Psoas muscle (tissue), 8 donors: ENCODE measurements at places on chromosomes 2 and 18.
A peak's percentile ranks its signal among the peaks of the same experiment; 100 is the strongest.

DNA sequence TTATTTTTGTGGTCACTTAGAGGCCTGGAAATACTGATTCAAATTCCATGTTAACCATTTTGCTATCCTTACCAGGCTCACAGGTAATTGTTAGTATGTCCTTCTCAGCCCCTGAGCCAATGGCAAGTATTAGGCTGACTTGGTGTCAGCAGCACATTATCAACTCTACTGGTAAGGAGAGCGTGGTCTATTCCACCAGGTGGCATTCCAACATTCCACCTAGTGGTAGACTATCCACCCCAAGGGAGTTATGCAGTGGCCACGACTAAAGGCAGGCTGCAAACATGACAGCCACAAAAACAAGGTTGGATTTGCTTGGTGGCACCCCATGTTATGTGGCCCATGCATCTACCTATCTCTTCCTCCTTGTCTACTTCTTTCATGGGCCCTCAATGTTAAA, 31.8 kb upstream of the GCC2 start:
- H3K27ac ChIP-seq, result no peak overlapping the region
- no peaks in the 10 kb centered on the region for H3K4me1 ChIP-seq
- no peak for DNase-seq
- no peaks in the 10 kb centered on the region for H3K27me3 ChIP-seq

GRCh38 chr2:67671464-67672450, 274.6 kb downstream of the ETAA1 start:
- peaks cover 44% of the 10 kb centered on the region for H3K4me1 ChIP-seq
- H3K27me3 ChIP-seq, result no peaks in the 10 kb centered on the region
- H3K4me3 ChIP-seq, result no peak overlapping the region
- DNase-seq, result no peak

GRCh38 chr18:11658989-11659388, 30.1 kb upstream of the GNAL start:
- no peak overlapping the region for H3K27ac ChIP-seq
- no peaks in the 10 kb centered on the region for H3K4me1 ChIP-seq
- H3K27me3 ChIP-seq, result peaks cover 18% of the 10 kb centered on the region
- H3K4me3 ChIP-seq, result no peak overlapping the region

DNA sequence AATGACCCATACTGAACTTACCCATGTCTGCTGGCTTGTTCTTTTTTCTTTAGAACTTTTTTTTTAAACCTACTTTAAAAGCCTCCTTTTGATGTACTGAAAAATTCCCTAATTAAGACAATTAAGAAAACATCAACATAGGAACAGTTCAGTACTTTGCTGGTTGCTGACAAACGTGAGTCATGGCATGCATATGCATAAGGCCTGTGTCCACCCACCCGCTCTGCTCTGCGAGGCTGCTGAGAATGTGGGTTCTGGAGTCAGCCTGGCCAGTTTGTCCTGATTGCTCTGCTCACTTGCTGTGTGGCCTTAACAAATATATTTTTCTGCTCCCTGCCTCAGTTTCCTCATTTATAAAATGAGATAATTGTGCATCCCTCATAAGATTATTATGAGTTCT, 27.3 kb downstream of the LAMA3 start:
- no peak overlapping the region for H3K4me3 ChIP-seq
- H3K4me1 ChIP-seq, result no peaks in the 10 kb centered on the region
- DNase-seq, result no peak
- no peaks in the 10 kb centered on the region for H3K36me3 ChIP-seq

DNA sequence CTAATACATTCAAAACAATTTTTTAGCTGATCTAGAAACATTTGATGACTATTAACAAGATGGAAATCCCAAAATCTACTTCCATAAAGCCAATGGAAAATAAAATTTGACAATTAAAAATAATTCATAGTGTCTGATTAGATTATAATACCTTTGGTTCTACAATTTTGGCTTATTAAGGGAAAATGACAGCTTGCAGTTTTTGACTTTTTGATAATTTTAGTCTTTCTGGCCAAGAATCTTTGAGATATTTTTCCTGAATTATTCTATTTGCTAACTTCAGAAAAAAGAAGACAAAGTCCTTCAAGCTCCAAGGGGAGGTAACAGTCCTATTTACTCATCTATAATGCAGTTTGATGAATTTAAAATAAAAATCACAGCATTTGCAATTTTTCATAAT, 39.6 kb downstream of the MSH6 start:
- no peaks in the 10 kb centered on the region for H3K27me3 ChIP-seq
- H3K36me3 ChIP-seq, result no peaks in the 10 kb centered on the region
- no peak overlapping the region for H3K27ac ChIP-seq
- DNase-seq, result no peak
- H3K4me3 ChIP-seq, result no peak overlapping the region

- no peak overlapping the region for H3K27ac ChIP-seq
- no peaks in the 10 kb centered on the region for H3K27me3 ChIP-seq
Observed at GRCh38 chr2:182379241-182379640, 47.6 kb downstream of the PDE1A start.

- no peak overlapping the region for H3K4me3 ChIP-seq
- no peak for DNase-seq
- H3K4me1 ChIP-seq, result no peaks in the 10 kb centered on the region
- H3K27ac ChIP-seq, result no peak overlapping the region
Observed at GRCh38 chr18:53268455-53268854, 928.5 kb downstream of the DCC start.

GRCh38 chr2:88081924-88082608, 14.4 kb downstream of the SMYD1 start:
- H3K27ac ChIP-seq, result peak overlapping the region; percentile 51
- no peaks in the 10 kb centered on the region for H3K36me3 ChIP-seq
- no peak for DNase-seq

GRCh38 chr2:147865560-147865959, 20.7 kb downstream of the ACVR2A start:
- no peak overlapping the region for H3K4me3 ChIP-seq
- peaks cover 48% of the 10 kb centered on the region for H3K4me1 ChIP-seq
- H3K27me3 ChIP-seq, result no peaks in the 10 kb centered on the region
- H3K36me3 ChIP-seq, result no peaks in the 10 kb centered on the region
- DNase-seq, result no peak

- H3K27ac ChIP-seq, result no peak overlapping the region
- H3K4me3 ChIP-seq, result no peak overlapping the region
- no peaks in the 10 kb centered on the region for H3K36me3 ChIP-seq
- DNase-seq, result no peak
- H3K4me1 ChIP-seq, result no peaks in the 10 kb centered on the region
Observed at GRCh38 chr2:85669549-85669948, 1.6 kb upstream of the SFTPB start.
